ENCODE measurements at places on chromosomes 3 and 15. TPM values are rescaled to one million over a fixed set of nuclear protein-coding genes. Genes with fewer than 3 reads are reported as not detected.

Gene DET1
- total RNA-seq = 2.2 TPM

GRCh38 chr3:172315401-172316091, 132.7 kb downstream of the GHSR start:
- no peak for DNase-seq

- no peak for DNase-seq
Measured at GRCh38 chr3:53856964-53857363, 10.6 kb downstream of the IL17RB start.

GRCh38 chr3:150371741-150372254, 36.3 kb upstream of the TSC22D2 start:
- no peak for DNase-seq

GRCh38 chr3:81734742-81735141, 26.7 kb downstream of the GBE1 start:
- DNase-seq = no peak
